ENCODE measurements at places on chromosomes 3 and 15.

DNA sequence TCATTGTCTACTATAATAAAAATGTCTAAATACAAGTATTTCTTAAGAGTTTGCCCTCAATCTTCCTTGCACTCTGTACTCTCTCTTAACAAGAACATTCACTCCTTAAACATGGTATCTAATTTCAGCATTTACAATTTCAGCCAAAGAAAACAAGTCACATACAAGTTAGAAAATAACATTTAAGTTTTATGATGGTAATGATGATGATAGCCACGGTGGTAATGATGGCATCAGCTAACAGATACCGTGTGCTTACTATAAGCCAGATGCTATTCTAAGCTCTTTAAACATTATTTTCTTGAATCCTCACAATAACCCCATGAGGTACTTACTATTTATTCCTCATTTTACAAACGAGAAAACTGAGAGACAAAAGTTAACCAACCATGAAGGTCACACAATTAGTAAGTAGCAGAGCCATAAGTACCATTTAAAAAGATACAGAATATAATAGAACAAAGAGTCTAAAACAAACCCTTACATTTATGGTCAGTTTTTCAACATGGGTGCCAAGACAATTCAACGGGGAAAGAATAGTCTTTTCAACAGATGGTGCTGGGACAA, 7.4 kb downstream of the SPICE1 start:
- no peak for DNase-seq

DNA sequence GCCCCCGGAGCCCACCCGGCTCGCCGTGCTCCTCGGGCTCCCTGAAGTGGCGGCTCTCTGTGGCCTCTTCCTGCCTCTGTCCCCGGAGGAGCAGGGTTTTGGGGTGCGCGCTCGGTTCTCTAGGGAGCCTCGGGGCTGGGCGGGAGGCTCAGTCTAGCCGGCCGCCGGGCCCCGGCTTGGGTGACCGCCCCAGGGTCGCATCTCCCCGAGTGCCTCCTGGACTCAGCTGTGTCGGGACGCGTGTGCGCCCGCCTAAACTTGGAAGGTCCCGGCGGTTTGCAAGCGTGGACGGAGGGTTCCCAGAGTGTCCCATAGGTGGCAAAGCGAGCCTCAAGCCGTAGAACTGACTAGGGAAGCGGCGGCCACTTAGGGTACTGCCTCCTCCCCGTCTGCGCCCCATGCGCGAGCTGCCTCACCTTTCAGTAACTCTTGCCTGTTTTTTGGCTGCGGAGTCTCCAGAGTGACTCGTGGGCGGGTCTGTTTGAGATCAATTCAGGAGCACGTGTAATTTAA, 601 bp downstream of the ACTL6A start:
- DNase-seq = peak; percentile 56

GRCh38 chr15:26260517-26261133, 397.5 kb upstream of the ATP10A start:
- no peak for DNase-seq

GRCh38 chr3:133742351-133743091, 3.7 kb upstream of the TF start:
- no peak for DNase-seq

GRCh38 chr3:170738766-170739165, 131.2 kb downstream of the RPL22L1 start:
- no peak for DNase-seq

- no peak for DNase-seq
Observed at GRCh38 chr3:141407825-141408224, 39.5 kb downstream of the ZBTB38 start.

- no peak for DNase-seq
Observed at GRCh38 chr3:127894481-127894880, 20.6 kb upstream of the KBTBD12 start.

GRCh38 chr3:38009807-38010591, 19.4 kb downstream of the VILL start:
- no peak for DNase-seq

- no peak for DNase-seq
Observed at GRCh38 chr3:124841517-124841916, 45.6 kb downstream of the ITGB5 start.

DNA sequence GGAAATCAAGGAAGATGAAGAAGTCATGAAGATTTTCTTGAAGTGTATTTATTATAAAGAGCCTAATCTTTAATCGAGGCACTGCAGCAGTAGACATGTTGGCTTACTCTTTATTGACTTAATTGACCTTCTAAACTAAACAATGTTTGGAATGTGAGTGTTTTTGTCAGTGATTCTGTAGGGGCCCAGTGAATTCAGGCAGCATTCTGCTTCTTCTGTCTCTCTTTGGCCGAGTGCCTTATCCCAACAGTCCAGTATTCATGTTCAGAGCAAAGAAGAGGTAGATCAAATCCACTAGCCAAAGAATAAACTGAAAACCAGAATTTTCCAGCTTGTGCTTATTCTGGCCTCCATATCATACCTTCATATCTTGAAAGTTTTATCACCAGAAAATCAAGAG, 55.7 kb downstream of the RLBP1 start:
- DNase-seq = no peak

DNA sequence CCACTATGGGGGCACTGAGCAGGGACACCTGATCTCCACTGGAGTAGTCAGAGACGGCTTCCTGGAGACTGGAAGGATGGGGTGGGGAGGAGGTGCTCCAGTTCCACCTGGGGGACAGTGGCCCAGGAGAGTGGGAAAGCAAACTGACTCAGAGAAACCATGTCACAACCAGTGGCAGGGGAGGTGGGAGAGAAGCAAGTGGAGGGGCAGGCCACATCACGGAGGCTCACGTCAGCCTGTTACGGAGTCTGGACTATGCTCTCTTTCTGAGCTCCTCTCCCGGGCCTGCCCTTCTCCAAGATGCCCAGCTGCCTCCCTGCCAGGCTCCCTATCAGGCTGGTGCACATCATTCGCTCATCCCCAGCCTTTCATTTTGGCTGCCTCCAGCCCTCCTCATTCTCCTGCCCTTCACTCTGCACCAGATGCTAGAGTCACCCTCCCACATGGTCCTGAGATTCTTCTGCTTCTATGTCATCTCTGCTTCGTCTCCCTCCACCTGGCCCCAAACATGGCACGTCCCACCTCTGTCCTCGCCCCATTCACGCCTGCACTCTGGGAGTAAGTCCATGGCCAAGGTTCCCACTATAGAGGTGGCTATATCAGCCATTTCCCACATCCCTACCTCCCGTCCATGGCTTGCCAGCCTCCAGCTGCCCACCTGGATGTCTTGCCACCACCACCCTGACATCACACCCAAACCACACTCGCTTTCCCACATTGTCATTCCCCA, 100.3 kb downstream of the ADCY5 start:
- no peak for DNase-seq

DNA sequence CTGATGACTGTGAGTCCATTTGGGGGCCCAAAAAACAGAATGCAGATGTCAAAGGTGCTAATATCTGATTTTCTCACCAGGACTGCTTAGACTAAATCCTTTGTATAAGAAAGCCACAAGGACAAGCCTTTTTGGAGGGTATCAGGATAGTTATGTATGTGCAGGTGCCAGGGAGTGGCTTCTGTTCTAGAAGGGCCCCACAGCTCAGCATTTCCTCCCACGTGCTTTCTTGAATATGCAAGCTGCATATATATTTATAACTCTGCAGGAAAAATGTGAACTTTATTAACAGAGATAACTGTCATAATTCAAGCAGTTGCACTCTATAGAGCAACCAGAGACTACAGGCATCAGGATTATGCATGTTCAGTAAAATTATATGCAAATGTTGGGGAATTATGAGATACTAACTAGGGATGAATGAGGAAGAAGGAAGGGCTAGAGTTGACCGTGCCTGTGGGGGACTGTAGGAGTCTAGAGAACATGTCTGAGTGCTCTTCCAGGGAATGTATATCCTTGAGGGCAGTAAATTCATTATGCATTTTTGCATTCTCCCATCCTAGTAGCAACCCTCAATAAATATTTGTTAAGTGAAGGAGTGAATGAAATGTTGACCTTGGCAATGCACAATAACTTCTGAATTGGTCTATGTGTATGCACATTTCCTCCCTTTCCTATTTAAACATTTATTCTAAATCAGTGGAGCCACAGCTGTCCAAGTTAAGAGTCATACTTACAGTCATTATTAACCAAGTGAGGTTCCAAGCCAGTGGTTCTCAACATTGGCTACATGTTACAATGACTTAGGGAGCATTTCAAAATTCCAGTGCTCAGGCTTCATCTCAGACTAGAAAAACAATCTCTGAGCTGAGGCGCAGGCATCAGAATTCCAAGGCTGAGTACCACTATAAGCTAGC, 94.8 kb upstream of the ANKRD28 start:
- DNase-seq = no peak

DNA sequence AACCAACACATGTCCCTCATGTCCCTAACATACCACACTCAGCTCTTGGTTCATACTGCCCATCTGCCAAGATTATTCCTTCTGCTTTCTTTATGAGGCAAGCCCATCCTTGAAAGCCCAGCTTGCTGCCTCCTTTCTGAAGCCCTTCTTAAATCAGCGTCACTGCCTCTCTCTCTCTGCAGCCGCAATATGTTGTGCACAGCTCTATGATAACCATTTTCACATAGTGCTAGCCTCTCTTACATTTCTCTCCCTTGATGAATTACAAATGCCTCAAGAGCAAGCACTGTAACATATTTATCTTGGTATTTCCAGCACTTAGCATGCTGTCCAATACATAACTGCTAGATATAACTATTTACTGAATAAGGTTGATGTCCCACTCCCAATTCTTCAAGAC, 86.5 kb downstream of the TNIK start:
- no peak for DNase-seq

GRCh38 chr15:67548862-67549651, 6.6 kb downstream of the MAP2K5 start:
- DNase-seq = no peak

DNA sequence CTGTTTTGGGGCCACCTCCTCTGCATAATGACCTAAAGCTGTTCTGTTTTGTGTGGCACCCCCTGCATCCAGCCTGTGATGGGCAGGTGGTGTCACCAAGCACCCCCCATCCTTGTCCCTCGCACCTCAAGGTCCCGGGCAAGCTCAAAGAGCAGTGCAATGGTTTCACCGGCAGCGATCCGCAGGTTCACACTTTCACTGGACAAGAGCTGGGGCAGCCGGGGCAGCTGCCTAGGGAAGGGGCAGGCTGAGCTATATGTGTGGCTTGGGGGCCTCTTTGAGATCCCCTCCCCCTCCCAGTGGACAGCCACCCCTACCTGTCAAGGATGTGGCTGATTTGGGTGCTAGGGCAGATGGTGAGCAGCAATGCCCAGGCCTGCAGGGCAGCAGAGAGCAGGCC, 3.1 kb downstream of the IFRD2 start:
- DNase-seq = no peak

DNA sequence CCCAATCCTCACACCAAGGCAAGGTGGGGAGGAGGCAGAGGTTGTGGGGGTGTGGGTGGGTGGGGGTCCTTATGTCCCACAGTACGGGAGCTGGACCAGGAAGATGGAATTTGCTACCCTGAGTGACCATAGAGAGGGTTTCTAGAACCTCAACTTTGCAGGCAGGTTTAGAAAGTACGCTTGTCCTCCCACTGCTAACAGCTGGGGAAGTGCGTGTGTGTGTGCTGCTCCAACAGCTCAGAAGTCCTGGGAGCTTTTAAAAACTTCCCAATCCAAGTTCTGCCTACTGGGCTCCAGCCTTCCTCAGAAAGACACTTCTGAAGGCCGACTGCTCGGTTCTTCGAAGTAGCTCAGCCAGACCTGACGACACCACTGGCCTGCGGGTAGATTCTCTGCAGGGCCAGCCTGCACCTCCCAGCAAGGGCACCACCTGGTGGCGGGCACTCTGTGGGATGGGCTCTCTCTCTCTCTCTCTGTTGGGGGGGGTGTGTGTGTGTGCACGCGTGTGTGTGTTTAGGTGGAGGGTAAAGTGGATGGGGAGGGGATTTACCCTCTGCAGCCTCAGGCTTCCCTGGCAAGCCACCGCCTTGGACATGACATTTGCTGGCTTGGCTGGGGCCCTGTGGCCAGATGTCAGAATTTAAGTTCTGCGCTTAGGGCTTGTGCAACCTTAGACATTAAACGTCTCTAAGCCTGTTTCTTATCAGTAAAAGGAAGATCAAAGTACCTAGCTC, 15.6 kb downstream of the TMEM158 start:
- peak; percentile 81 for DNase-seq

GRCh38 chr3:58711871-58712270, 45.3 kb upstream of the FAM3D start:
- DNase-seq = no peak

DNA sequence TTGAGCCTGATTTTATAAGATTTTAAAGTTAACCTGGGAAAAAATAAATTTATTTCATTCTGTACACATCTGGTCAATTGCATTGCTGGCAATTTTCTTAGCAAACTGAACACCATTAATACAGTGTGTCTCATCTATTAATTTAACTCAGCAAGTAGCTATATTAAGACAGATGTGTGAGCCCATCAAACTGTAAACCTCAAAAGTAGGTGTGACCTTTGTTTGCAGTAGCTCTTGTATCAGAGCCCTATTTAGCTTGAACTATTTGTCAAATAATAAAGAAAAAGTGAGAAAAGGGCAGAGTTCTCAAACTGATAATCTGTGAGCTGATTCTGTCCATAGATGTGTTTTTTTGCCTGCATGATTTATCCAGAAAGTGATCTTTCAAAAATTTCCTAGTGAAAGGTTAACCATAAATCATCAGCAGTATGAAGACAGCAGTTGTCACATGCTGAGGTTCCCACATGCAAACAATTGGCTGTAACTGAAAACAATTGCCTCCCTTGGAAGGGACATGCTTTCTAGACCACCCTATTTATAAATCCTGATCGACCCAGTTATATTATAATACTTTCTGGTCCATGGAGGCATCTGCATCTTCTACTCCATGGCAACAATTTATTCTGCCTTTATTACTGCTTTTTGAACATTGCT, 646.5 kb downstream of the NSUN3 start:
- DNase-seq = no peak

- DNase-seq = no peak
Observed at GRCh38 chr3:188321258-188321657, 167.3 kb downstream of the LPP start.

GRCh38 chr3:127149621-127150310, 43.2 kb upstream of the PRR23E start:
- DNase-seq = no peak

DNA sequence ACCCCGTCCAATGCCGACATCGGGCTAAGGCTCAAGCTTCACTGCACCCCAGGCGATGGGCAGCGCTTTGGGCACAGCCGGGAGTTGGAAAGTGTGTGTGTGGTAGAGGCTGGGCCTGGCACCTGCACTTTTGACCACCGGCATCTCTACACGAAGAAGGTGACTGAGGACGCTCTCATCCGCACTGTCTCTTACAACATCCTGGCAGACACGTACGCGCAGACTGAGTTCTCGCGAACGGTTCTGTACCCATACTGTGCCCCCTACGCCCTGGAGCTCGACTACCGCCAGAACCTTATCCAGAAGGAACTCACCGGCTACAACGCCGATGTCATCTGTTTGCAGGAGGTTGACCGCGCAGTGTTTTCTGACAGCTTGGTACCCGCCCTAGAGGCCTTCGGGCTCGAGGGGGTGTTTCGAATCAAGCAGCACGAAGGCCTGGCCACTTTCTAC, 1.0 kb downstream of the PDE12 start:
- peak; percentile 12 for DNase-seq

DNA sequence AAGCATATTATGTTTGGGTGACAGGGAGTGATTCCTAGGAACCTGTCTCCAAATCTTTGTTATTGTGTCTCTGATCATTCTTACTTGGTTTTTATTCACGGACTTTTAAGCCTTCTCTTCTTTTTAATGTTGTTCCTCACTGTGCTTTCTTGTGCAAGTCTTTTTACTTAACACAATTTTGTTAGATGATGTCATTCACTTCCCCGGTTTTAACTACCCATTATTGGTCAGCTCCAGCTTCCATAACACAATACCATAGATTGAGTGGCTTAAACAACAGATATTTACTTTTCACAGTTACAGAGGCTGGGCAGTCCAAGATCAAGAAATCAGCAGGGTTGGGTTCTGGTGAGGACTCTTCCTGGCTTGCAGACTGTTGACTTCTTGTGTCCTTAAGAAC, 436.3 kb upstream of the CBLB start:
- no peak for DNase-seq
